ENCODE measurements at places on chromosomes 2 and 18.

DNA sequence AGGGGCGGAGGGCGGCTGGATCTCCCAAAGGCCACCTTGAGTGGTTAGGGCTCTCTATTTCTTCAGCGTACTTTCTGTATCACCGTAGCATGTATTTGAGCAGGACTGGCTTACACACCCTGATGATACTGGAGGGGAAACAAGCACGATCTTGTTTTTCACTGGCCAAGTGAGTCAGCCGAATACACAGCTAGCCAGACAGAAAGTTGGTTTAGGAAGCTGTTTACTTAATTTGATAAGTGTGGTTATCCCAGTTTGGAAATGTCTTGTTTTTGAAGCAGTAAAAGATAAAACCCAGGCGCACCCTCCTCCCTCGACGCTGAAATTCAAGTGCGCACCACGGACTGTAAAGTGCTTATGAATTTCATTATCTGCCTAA lies 582 bp downstream of the RIOK3 start:
- peak; percentile 55 for DNase-seq

DNA sequence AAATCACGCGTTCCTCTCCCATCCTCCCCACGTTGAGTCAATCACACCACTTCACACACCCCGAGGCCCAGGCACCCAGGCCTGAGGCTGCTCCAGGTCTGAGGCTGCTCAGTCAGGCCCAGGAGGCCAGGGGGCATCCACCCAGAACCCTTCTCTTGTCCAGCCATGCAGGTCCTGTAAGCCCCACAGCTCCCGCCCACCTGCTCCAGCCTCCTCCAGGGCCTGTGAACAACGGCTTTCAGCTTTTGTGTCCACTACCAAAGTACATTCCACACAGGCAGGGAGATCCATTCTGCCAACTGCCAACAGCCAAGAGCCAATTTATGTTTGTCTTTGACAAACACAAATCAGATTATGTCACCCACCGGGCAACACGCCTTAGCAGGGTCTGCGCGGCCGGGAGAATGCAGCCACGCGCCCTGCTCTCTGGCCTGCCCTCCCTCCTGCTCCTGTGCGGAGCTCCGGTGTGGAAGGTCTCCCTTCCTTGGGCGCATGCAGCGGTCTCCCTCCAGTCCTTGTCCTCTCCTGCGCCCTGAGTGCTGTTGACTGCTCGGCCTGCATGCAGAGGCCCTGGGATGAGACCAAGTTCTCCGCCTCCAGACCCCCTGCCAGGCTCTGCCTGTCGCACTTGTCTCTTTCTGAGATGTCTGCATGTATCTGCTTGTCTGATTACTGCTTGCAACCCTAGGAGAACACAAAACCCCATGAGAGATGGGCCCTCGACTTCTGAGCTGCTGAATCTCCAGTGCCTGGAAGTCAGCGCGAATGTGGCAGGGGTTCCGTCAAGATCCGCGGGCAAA lies 146.6 kb downstream of the ZNF516 start:
- DNase-seq, result no peak

DNA sequence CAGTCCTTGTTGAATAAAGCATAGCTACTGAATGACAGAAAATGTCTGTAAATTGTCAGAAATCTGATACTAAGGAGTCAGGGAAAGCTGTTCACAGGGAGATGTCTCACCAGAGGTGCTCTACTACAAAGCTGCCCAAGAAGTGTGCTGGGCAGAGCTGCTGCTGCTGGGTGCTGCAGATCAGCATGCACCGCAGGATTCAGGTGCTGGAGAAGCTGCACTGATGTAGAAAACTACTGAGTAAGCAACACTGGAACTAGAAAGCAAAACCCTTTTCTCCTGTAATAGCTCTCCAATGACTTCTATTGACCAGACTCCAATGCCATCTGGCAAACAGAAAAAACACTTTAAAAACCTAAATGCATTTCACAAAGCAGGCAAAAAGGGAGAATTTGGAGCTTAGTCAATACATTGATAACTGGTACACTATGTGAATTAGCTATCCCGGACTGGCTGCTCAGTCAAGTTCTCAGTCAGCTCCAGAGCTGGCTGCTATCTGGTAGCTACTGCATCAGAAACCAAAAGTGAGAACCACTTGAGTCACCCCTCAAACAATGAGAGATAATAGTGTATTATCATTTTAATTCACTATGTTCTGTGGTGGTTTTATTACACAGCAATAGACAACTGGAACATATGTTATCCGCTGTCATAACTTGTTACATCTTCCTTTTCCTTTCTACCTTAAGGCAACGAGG lies 493.1 kb downstream of the CPS1 start:
- DNase-seq, result no peak

GRCh38 chr2:190938771-190939335 lies 58.2 kb downstream of the GLS start:
- no peak for DNase-seq

DNA sequence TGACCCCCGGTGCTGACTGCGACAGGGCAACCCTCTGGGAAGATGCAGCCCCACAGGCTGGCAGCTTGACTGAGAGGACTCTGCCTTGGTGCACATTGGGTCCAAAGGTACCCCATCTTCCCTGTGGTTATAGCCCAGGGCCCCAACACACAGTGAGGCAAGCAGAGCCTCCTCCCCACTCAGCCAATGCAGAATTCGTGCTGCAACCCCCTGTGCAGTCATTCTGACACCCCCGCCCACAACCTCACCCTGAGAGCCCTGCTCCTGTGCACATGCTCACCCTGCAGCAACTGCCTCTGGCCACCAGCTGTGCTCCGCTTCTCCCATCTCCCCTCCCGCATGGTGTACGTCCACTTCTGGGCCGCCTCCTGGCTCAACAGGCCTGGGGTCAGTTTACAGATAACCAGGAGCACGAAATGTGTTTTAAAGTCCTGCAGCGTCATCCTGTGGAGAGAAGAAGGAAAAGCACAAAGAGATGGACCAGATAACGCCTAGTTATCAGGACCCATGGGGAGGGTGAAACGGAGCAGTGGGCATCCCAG lies 24.4 kb downstream of the CAPN14 start:
- no peak for DNase-seq

DNA sequence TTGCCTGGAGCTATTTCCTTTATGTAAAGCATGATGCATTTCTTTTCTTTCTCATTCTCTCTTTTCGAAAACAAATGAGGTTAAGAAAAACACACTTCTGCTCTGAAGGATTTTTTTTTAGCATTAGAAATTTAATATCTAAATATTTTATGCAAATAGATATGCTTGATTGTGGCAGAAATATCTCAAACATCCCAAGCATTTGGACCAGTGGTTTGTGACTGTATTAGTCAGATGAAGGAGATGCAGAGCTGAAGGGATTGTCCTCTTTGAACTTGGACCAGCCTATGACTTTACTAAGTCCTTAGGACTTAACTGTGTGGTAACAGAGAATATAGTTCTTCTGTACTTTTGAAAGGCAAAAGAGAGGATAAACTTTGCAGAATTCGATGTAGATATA lies 335.9 kb upstream of the NT5C1B start:
- no peak for DNase-seq

DNA sequence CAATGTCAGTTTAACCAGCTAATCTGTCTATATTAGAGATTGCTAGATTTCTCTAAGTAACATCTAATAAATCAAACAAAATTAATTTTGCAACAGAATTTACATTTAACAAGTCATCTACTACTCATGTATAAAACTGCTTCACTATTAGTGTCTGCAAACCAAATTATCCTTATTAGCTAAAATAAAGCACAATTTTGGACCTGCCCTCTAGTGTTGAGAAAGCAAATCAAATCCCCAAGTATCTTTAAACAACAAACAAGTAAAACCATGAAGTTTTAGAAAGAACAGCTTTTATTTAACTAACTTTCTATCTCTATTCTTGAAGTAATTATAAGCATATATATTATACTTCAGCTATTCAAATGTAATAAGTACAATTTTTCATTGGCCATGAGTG lies 113.1 kb upstream of the SP3 start:
- peak; percentile 21 for DNase-seq

DNA sequence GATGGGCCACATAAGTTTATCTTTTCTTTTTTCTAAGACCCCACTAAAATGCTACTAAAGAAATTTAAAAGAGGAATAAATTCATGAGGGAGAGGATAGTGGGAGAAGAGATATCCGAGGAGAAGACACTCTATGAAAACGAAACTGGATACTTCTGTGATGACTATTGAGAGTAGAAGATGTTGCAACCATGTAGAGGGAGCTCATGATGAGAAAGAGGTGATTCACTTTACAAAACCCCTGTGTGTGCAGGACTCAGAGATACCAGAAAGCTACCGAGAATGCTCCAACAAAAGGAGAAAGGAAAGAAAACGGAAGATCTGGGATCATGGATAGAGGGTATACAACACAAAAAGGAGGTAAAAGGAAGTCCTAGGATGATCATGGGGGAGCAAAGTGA lies 34.9 kb downstream of the SLC38A11 start:
- DNase-seq, result peak; percentile 85

DNA sequence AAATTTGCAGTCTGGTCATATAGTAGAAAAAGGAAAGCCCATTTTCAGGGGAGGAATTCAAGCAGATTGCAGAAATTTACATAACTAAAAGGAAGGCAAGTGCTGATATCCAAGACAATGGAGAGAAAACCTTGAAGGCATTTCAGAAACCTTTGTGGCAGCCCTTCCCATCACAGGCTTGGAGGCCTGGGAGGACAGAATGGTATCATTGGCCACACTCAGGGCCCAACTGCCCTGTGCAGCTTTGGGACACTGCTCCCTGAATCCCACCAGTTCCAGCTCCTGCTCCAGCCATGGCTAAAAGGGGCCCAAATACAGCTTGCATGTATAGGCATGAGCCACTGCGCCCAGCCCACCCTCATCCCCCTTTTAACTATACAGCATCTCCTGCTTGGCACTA lies 81.1 kb upstream of the NYAP2 start:
- DNase-seq, result no peak

GRCh38 chr2:10365412-10365811 lies 62.7 kb downstream of the HPCAL1 start:
- no peak for DNase-seq

DNA sequence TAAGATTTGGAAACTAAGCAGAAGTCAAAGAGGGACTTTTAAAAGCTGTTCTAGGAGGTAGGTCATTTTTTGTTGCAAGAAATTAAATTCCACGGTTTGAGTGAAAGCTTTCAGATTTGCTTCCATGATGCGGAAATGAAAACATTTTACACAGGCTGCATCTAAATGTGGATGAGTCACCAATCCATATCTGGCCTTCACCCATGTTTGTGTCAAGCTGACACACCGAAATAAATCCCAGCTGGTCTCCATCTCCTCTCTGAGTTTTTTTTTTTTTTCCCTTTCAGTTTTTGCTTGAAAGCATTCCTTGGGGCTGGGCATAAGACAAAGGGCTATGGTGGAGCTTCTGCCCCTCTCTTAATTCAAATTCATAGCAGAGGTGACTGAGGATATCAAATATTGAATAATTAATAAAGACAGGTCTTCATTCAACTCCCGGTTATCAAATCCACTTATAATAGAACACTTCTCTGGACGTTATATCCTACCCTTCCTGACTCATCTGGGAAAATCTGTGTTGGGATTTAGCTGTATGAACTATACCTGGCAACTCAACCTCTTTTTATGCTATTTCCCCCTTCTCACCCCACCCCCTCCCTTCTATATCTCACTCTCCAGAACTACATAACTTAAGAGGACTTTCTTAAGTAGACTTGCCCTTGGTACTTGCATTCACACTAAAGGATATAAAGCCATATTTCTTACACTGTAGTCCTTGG lies 558.3 kb upstream of the GCFC2 start:
- DNase-seq, result no peak

- no peak for DNase-seq
Measured at GRCh38 chr2:128514555-128514955, 195.9 kb upstream of the HS6ST1 start.

GRCh38 chr18:57436965-57437333 lies 1.8 kb downstream of the ONECUT2 start:
- DNase-seq, result no peak

GRCh38 chr18:44325903-44326635 lies 354.6 kb upstream of the SETBP1 start:
- peak; percentile 50 for DNase-seq

DNA sequence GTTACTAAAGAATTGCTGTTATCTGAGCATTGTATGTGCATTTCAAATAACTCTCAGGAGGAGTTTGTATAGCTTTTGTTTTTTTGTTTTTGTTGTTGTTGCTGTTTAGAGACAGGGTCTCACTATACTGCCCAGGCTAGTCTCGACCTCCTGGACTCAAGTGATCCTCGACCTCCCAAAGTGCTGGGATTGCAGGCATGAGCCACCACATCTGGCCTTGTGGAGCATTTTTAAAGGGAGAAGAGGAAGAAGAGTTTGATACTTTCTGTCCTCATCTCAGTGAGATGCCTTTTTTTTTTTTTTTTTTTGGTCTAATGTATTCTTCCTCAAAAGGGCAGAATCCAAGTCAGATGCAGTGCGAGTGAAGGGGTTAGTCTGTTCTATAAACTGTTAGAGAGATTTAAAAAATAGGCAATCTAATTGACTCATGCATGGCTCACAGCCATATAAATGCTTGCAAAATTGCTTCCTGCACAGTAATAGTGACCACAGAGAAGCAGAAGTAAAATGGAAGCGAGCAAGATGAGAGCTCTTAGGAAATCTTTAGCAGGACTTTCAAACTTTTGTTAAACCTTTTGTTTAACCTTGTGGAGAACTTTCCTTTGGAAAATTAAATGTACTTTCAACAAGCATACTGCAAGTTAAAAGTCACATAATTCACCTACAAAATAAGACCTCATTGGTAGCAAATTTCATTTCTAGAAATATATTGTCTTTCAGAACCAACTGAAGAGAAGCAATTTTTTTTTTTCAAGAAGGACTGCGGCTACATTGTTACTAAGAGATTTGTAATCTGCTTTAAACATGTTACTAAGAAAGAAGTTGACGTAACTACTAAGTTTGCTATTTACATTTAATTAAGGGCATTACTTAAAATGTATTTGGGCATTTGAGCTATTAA lies 52.3 kb upstream of the ROCK1 start:
- peak; percentile 93 for DNase-seq

DNA sequence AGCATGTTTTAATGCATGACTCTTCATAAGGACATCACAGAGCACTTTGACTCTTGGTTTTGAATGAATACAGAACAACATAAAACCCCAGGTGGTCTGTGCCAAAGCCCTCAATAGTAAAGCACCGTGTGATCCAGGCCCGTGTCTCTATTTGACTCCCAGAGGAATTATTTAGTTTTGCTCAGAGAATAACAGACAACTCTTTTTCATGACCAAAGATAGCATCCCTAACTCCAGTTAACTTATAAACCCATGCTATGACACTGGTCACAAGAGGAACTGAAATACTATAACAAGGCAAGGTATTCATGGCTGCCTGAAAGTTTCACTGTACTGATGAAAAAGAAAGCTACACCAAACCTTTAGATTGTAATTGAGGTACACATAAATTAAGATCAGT lies 128.4 kb downstream of the IKZF2 start:
- no peak for DNase-seq

Data from suppressor macrophage treated with lipopolysaccharide for 4 hours (primary cell).